Left lung (tissue), 14 donors: ENCODE measurements at places on chromosomes 16 and 17. TPM values are rescaled to one million over a fixed set of nuclear protein-coding genes. Genes with fewer than 3 reads are reported as not detected.

- DNase-seq: peak; percentile 64
Observed at GRCh38 chr17:7560172-7561027, 1.3 kb upstream of the SENP3 start.

- DNase-seq: no peak
Observed at GRCh38 chr16:1261131-1261892, 5.4 kb downstream of the TPSD1 start.

DNA sequence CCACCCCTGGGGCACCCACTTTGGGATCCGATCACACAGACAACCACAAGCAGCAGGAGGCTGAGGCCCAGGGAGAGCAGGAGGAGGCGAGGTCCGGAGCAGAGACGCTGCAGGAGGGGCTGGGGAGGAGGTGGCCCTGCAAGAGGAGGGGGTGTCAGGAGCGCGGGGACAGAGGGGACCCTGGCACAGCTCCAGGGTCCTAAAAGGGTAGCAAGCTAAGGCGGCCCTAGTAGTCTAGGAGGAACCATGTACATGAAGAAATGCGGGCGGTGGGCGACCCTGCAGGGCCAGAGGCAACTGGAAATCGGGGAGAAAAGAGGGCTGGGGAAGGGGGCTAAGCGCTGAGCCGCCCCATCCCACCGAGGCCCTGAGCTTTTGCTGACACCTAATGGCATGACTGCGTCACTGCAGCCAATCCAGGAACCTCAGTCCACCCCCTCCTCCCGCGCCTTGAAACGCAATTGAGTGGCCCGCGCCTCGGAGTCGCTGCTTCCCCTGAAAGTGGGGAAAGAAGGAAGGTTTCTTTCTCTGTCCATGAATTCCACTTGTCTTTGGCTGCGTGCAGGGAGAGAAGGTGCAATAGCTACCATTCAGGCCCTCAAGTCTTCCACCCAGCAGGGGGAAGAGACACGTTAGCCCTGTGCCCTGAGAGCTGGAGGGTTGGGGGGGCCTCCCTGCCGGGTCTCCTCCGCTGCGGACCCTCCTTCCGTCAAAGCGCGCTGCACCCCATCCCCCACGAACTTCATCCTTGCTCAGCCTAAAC lies 1.8 kb downstream of the ASGR1 start:
- DNase-seq: peak; percentile 73

- no peak for DNase-seq
Observed at GRCh38 chr17:14303343-14304221, 2.7 kb downstream of the HS3ST3B1 start.

DNA sequence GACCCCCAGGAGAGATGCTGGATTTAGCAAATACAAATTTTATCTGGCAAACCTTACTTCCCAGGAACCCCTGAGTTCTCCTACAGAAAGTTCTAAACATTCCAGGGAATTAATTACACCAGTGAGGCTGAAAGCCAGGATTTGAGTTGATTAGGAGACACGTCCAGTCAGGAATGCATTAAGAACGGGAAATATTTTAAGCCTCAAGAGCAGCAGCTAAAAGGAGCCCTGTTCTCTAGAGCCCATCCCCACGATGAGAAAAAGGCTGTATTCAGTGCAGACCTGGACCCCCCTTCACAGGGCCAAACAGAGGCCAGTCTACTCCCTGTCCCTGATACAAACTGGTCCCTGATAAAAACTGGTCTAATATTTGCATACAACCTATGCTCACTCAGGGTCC lies 55.0 kb downstream of the VAT1L start:
- DNase-seq: no peak

- DNase-seq: no peak
Observed at GRCh38 chr17:53100126-53100525, 722.6 kb upstream of the KIF2B start.

- DNase-seq: peak; percentile 59
Observed at GRCh38 chr16:11391576-11391975, 46.3 kb downstream of the RMI2 start.

DNA sequence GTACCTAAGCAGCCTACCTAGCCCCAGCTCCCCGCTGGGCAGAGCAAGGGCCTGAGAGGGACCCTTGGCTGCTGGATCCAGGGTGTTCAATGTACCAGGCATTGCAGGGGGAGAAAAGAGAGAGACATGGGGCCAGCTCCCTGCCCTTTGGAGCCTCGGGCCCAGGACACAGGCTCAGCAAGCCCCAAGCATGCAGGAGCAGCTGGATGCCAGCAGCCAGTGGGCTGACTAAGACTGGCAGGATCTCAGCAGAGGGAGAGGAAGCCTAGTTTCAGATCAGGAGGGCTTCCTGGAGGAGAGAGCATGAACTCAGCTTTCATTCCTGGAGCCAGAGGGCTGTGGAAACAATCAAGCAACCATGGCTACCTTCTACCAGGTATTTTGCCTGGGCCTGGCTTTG lies 82.0 kb upstream of the NKD1 start:
- no peak for DNase-seq

DNA sequence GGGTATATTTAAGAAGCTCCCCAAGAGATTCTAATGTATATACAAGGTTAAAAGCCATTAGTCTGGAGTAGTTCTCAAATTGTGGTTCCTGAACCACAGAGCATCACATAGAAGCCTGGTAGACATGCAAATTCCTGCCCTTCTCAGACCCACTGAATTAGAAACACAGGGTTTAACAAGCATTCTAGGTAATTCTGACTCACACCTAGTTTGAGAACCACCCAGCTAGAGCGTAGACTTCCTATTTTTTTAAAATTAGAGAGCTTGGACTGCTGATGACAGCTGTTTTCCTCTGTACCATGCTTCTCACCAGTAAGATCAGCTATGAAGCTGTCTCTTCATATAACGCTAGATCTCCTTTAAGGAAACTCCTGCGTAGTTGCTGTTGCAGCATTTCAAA lies 50.6 kb downstream of the HS3ST3B1 start:
- no peak for DNase-seq

DNA sequence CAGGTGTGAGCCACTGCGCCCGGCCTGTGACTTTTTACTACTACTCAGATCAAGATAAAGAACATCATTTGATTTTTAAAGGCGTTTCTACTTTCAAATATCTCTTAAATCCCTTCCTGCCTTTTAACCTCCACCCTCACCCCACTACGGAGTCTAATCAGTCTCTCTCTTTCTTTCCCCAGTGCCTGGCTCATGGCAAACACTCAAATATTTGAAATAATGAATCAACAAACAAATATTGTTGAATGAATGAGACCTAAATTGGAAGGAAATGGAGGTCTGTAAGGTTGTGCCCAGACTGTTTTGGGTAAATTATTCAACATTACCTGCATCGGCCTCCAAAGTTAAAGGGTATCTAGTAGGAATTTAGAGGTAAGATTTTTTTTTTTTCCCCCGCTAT lies 14.7 kb downstream of the COPZ2 start:
- DNase-seq: no peak

DNA sequence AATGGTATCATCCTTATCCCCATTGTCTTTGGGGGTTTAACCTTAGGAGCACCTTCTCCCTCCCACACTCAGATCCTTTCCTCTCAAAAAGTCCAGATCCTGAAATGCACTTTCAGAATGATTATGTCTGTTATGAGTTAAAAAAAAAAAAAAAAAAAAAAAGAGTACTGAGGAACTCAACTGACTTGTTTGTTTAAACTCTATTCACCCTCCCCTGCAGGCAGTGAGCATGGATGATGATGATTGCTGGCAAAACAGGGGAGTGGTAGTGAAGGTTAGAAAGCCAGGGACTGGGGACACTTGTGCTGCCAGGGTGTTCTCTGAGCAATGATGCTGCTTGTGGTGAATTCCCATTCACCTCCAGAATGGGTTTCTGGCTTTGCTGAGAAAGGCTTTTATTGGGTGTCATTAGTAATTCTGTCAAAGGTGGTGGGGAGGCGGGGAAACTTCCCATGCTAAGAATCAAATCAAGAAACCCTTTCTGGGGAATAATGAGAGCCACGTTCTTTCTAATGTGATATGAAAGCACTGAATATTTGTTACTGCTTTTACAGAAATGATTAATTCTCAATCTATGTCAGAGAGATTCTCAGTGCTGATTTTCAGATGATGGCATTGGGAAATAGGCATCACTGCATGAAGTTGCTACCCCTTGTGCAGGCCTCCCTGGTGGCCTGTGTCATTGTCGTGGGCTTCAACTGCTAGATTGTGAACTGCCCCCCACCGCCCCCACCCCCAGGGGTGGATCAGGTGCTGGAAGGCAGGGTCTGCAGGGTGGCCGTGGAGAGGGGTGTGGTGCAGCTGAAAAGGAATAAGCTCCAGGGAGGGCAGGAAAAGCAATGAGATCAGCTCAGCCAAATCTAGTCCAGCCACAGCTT lies 14.1 kb downstream of the CCL4 start:
- no peak for DNase-seq

DNA sequence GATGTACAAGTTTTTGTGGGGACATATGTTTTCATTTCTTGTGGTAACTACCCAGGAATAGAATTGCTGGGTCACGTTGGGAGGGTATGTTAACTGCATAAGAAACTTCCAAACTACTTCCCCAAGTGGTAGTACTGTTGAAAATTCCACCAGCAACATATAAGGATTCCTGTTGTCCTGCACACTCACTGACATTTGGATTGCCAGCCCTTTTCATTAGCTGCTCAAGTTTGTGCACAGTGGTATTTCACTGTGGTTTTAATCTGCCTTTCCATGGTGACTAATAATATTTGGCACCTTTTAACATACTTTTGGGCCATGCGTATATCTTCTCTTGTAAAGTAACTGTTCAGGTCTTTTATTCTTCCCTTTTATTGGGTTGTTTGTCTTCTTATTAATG lies 103.3 kb downstream of the GNAO1 start:
- DNase-seq: no peak

Gene RAB11FIP4
- total RNA-seq: 19.9 TPM

Gene RNF222
- total RNA-seq: not detected

Gene ACAP1
- total RNA-seq: 51.4 TPM

Gene SLC13A2
- total RNA-seq: not detected

Gene BRIP1
- total RNA-seq: 3.4 TPM

Gene ZNF469
- 5.5 TPM for total RNA-seq
